Activated CD4-positive, CD25-positive, alpha-beta regulatory T cell (primary cell): ENCODE measurements at places on chromosomes 16 and 17.

DNA sequence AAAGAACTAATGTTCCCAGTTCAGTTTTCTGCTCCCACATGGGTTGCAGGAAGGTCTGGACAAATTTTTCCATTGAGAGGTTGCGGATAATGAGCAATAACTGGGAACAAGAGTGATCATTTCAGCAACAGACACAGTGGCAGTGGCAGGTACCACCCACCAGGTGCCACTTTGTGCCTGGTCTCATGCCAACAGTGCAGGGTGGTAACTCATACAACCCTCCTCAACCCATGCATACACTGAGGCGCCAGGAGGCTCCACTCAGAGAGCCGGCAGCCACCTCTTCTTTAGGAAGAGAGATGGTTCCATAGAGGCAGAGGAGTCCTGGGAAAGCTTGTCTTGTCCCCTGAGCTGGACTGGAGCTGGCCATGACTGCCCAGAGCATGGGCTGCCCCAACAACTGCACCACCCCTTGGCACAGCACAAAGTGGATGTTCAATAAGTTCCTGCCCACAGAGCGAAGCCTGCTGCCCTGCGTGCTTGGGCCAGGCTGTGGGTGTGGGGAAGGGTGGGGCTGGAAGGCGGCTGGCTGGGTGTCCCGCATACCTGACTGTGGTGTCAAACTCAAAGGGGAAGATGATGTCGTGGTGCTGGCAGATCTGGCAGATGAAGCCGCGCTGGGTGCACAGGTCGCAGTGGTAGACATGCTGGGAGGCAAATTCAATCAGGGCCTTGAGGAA, 6.4 kb upstream of the ARHGAP27 start:
- no peak for DNase-seq

GRCh38 chr17:76469076-76469990, 1.9 kb downstream of the AANAT start:
- DNase-seq: no peak

- DNase-seq: no peak
Measured at GRCh38 chr17:3643889-3644349, 7.4 kb downstream of the CTNS start.

DNA sequence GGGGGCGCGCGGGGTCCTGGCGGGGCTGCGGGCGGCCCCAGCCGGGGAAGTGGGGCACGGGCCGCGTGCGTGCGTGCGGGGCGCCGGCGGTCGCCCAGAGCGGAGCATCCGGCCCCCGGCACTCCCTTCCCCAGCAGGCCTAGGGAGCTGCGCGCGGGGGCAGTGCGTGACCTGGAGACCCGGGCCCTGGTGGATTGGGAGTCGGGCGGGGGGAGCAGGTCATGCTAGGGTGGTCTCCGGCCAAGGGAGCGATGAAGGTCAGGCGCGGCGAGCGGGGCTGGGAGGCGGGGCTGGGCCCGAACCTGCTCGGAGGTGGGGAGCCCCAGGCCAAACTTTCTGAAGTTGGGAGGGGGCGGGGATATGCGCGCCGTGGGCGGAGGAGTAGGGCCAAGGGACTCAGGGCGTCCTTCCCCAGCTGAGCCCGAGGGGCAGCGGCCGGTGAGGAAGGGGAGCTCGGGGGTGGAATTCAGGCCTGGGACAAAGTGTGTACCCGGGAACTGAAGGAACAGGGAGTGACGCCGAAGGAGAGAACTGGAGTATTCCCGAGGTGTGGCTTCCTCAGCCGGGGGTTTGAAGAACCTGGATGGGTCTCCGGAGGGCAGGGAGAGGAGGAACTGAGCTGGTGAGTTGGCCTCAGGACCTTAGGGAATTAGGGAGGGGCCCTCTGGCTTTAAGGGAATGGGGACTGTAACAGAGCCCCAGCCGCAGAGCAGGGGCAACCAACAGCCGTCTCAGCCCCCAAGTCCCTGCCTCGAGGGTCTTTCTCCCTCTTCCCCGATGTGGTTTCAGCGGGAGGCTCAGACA, 589 bp downstream of the XYLT2 start:
- peak; percentile 69 for DNase-seq

- DNase-seq: no peak
Measured at GRCh38 chr16:77555126-77555525, 120.3 kb upstream of the ADAMTS18 start.

- DNase-seq: no peak
Measured at GRCh38 chr16:894841-895240, 75.9 kb downstream of the LMF1 start.

DNA sequence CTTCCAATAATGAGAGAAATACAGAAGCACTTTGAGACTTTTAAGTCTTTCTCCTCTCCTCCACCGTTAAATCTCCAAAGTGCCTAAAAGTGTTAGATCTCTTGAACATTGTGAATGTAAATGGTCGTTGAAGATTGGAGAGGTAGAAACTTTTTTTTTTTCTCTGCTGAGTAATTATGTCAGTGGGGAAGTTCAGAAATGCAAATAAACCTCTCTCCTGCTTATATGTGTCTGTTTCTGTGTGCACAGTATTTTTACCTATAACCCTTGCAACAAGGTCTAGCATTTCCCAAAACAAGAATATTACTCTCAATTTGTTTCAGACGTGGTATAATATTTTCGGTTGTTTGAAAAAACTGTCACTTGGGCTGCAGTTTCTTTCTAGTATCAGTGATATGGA, 833.6 kb upstream of the CDH8 start:
- DNase-seq: no peak

DNA sequence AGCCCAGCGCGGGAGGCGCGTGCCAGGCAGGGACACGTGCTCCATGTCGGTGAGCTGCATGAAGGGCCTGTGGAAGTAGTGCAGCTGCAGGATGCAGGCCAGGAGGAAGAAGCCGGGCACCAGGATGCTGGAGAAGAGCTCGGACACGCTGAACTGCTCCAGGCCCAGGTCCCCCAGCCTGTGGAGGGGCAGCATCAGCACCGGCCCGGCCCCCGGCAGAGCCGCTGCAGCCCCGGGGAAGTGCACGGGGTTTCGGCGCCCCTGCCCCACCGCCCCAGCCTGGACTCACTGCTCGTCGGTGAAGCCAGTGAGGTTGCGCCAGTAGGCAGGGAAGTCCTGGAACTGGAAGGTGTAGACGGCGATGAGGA, 28.0 kb downstream of the CTU2 start:
- no peak for DNase-seq

GRCh38 chr16:6573577-6573976, 759.1 kb upstream of the RBFOX1 start:
- DNase-seq: no peak

GRCh38 chr16:57019746-57020145, 30.4 kb downstream of the NLRC5 start:
- DNase-seq: no peak

DNA sequence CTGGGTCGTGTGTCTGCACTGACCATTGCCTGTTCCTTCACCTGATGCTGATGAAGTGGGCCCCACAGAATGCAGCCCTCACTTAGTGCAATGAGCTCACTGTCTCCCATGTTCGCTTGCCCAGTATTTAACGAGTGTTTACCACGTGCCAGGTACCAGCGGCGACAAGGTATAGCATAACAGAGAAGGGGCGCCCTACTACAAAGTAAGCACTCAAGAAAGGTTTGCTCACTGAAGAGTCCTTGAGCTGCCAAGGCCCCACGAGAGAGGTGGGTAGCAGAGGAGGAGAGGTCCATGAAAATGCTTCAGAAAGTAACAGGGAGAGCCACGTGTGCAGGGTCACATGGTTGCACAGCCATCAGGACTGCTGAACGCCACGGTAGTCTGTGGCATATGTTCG, 230.0 kb downstream of the NTN1 start:
- no peak for DNase-seq

- no peak for DNase-seq
Measured at GRCh38 chr16:19005561-19006445, 22.1 kb downstream of the TMC7 start.

GRCh38 chr16:369866-370436, 387 bp downstream of the MRPL28 start:
- no peak for DNase-seq

DNA sequence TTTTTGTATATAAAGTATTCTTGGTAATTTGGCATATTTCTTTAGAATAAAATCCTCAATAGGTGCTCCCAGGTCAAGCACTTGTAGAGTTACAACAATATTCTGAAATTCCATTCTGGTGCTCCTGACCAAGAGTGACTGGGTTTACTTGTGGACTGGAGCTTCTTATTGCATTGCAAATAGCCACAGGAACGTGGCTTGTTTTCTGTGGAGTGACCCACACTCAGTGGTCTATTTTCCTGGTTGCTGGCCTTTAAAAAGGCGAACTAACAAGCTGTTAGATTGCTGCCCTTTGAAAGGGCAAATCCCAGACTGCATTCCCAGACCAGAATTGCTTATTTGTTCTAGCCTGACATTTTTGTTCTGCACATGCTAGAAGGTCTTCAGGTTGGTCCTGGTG, 658.8 kb upstream of the GOT2 start:
- no peak for DNase-seq

DNA sequence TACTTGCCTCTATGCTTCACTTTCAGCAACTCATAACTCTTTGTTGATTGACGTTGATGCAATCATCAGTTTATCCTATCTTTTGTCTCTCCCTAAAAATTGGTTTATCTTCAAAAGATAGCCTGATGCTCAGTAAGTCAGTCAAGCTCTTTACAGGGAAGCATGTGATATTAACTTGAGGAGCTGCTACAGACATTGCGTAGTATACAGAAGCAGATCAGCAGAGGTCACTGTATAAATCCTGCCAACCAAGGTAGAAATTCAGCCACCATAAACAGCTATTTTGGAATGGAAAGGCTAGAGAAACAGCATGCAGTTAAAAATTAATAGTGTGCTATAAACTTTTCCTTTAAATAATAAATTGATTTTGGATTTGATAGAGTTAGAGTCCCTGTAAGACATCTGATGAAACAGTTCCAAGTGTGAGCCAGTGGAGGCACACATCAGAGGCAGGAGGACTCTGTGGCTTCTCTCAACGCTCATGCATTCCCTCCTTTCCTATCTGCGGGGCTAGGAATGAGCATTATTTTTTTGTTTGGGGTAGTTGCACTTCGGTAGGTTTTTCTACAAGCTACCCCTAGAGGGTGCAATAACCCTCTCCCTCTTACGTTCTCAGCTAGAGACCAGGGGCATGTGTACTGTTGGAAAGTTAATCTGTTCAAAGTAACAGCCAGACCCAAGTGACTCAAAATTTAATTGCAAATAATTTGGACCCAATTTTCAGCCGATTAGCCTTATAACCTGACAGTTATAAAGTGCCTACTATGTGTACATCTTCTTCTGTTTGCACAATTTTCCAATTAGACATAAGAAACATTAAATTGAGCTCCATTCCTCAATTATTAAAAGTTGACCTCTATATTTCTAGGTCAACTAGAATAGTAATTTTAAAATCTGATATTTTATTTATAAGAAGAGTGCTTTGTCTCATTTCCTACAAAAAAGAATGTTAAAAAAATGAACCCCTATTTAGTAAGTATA, 647.7 kb upstream of the SOX9 start:
- no peak for DNase-seq

DNA sequence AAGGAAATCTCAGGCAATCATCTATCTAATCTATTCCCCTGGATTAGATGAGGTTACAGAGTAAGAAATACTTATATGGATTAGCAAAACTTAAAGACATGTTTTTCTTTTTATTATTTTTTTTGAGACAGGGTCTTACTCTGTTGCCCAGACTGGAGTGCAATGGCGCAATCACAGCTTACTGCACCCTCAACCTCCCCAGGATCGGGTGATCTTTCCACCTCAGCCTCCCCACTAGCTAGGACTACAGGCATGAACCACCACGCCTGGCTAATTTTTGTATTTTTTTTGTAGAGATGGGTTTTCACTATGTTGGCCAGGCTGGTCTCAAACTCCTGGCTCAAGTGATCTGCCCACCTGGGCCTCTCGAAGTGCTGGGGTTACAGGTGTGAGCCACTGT, 3.3 kb upstream of the NFE2L1 start:
- no peak for DNase-seq

DNA sequence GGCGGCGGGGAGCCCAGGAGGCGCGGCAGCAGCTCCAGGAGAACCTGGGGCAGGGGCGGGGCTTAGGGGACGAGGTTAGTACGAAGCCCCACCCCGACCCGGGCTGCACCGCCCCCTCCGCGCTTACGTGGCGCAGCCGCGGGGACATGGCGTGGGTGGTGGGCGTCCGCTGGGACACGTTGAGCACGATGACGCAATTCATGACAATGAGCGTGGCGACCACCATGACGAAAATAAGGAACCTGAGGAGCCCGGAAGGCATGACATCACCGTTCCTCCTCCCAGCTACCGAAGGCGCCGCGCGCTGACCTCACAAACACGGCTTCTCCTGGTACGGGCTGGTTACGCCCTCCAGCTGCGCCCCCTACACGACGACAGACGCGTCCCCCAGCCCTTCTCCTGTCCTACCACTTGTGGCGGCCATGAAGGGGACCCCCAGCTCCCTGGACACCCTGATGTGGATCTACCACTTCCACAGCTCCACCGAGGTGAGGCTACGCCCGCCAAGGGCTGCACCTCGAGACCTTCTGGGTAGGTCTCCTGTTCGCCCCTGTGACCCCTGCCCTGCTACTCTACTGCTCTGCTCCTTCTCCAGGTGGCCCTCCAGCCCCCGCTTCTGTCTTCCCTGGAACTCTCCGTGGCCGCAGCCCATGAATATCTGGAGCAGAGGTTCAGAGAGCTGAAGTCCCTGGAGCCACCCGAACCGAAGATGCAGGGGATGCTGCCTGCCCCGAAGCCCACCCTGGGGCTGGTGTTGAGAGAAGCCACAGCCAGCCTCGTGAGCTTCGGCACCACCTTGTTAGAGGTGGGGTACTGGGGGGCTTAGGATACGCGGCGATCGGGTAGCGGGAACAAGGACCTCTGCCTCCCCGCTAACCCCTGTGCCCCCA, at the start of gene C17orf107:
Gene C17orf107 (plus strand): TSS at position 196 of the 890 bp plus-strand sequence. CDS start 227 bp downstream, at position 423.
- peak; percentile 74 for DNase-seq

DNA sequence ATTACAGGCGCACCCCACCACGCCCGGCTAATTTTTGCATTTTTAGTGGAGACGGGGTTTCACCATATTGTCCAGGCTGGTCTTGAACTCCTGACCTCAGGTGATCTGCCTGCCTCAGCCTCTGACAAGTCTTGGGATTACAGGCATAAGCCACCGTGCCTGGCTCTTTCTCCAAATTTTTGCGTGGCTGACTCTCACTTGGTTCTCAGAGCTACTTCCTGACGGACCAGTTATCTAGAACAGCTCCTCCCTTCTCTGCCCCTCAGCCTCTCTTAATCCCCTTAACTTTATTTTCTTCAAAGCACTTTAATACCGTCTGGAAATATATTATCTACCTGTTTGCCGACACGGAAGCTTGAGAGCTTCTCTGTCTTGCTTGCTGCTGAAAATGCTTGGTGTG, 4.2 kb downstream of the YPEL2 start:
- no peak for DNase-seq

DNA sequence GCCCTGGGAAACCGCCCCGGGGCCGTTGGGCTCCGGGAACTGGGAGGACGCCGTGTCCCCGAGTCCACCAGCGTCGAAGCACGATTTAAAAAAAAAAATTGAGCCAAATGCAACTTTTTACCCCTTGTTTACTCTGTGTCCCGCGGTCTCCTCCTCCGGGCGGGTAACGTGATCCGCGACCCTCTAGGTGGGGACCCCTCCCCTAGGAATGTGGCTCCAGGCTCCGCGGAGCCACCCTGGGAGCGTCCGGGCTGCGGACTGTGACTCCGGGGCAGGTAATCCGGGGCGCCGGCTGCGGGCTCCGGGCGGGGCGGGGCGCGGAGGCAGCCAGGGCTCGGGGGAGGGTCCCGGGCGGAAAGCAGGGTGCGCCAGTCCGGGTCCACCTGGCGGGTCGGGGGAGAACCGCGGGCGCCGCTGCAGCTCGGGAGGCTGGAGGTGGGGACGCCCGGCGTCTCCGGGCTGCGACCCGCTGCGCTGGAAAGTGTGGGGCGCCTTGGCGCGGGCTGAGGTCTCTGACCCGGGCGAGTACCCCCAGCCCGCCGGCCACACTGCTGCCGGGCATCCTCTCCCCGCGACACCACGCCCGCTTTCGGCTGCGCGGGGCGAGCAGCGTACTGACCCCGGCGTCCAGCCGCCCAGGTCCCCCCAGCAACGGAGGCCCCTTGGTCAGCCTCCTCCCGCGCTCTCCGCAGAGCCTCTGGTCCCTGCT, 852 bp upstream of the HELZ start:
- peak; percentile 18 for DNase-seq
